Right renal cortex interstitium (tissue), 3 donors: ENCODE measurements at places on chromosomes 1 and 21. TPM values are rescaled to one million over a fixed set of nuclear protein-coding genes. Genes with fewer than 3 reads are reported as not detected.

GRCh38 chr1:200731654-200732332 is 6.9 kb upstream of the CAMSAP2 start:
- no peak for DNase-seq

DNA sequence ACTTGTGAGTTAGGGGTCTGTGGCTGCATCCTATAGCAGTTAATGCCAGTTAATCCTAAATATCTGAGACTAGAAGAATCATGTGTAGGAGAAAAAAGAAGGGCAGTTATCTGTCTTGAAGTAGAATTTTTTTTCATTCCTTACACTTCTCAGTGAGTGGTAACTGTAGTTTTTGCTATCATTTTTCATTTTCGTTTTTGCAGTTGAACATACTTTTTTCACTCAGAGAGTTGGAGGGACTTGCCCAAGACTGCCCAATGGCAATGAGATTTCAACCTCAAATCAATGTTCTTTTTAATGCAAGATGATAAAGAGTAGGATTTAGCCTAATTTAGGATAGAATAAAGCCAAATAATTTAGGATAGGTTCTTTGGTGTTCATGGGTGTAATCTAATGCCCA is 5.5 kb downstream of the PRDX6 start:
- DNase-seq: no peak

GRCh38 chr1:60228041-60228491 is 154.5 kb upstream of the C1orf87 start:
- DNase-seq: no peak

Gene RHD
- polyA plus RNA-seq: 1.1 TPM

Gene RBP7
- 33.2 TPM for polyA plus RNA-seq

Gene GUCA2A
- not detected for polyA plus RNA-seq

Gene ACTL8
- polyA plus RNA-seq: not detected
